ENCODE measurements at places on chromosomes 5 and 9. TPM values are rescaled to one million over a fixed set of nuclear protein-coding genes. Genes with fewer than 3 reads are reported as not detected.

GRCh38 chr9:2494562-2494961 lies 127.0 kb upstream of the VLDLR start:
- no peak for DNase-seq

GRCh38 chr9:98256756-98257155 lies 1.3 kb upstream of the TBC1D2 start:
- no peak for DNase-seq

GRCh38 chr9:93305497-93306020 lies 121.6 kb downstream of the WNK2 start:
- DNase-seq = peak; percentile 72

DNA sequence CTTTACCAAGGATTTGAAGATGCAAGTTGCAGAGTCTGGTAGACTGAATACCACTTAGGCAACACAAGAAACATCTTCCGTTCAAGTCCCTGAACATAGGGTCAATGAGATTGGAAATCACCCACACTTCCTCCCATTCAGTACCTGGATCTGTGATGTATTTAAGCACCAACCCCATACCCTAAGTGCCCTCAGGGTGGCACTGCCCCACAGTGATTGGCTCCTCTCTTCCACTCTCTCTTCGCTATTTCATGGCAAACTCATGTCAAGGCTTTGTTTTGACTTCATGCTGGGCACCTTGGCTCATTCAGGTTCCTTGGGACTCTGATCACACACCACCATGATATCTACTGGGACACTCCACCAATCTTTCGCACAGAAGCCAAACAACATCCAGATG lies 53.7 kb downstream of the GGTA1 start:
- DNase-seq = no peak

- DNase-seq = no peak
These were observed 191.5 kb downstream of the ZNF608 start for GRCh38 chr5:124554746-124555578.

DNA sequence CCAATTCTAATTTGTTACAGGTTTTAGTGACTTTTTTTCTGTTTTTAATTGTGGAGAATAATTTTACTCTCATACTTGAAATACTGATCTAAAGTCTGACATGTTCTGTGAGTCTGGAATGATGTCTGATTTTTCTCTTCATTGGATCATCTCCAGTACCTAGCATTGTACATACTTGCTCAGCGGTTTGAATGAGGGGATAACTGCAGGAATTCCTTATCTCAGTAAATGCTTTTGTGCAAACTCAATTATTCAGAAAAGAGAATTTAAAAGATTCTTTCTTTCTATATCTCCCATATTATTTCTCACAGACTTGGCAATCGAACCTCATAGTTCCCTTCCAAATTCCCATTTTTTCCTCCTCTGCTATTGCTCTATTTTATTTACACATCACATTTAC lies 397.9 kb upstream of the SGCD start:
- DNase-seq = no peak

DNA sequence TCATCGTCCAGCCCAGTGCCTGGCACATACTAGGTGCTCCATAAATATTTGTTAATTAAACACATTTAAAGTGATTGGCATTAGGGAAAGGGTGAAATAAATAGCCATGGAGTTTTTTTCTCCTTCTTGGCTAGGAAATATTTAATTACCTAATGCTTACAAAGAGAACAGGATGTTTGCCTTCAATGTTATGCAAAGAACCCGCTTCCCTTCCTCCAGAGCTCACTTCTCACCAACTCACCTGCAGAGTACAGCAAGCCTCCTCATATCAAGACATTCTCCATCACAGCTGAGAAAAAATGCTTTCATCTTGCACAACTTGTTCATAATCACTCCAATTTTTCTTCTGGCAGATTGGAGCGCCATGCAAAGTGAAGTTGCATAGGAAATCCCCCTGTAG lies 161.7 kb upstream of the STK32A start:
- no peak for DNase-seq

DNA sequence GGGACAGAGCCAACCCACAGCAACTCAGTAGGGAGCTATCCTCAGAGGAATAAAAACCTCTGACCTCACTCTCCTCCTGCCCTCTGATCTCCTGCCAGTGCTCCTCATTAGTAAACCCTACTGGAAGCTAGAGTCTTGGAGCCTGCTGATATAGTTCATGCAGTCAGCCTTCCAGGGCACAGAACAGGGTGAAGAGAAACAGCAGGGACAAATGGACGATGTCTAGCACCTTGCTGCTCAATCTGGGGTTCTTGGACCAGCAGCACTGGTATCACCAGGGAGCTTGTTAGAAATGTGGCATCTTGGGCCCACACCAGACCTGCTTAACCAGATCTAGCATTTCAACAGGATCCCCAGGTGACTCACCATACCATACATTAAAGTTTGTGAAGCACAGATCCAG lies 5.5 kb upstream of the GALNT12 start:
- DNase-seq = no peak

- no peak for DNase-seq
These were observed 686.5 kb upstream of the DMAC1 start for GRCh38 chr9:8486095-8486494.

- DNase-seq = no peak
These were observed 95.2 kb downstream of the MVB12B start for GRCh38 chr9:126421567-126422428.

Gene CDH6
- total RNA-seq = 55.5 TPM

Gene DBH
- total RNA-seq = not detected

Gene LRRC19
- not detected for total RNA-seq

Gene ADAMTS19
- 0.08 TPM for total RNA-seq

Gene IL5
- total RNA-seq = not detected

Gene THOC3
- total RNA-seq = 26.8 TPM

Gene HK3
- total RNA-seq = not detected

Gene KIF4B
- not detected for total RNA-seq

Gene HTR1A
- not detected for total RNA-seq

Gene ANKRD20A1
- total RNA-seq = 2.5 TPM
